ENCODE measurements at places on chromosomes 12 and 14.

DNA sequence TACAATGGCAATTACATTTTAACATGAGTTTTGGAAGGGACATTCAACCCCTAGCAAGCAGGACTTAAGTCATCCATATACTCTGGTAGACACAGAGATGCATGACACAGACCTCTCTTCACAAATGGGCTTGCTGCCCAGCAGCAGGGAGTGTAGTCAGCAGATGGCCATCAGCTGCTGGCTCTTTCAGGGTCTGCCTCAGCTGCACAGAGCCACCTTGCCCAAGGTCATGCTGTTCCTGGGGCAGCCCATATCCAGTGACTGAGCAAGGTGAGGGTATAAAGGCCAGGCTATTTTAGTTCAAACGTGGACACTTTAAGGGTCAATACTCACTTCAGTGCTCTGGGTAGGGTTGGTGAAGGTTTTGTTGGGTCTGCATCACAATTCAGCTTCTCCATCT is 58.3 kb upstream of the JDP2 start:
- DNase-seq = no peak

DNA sequence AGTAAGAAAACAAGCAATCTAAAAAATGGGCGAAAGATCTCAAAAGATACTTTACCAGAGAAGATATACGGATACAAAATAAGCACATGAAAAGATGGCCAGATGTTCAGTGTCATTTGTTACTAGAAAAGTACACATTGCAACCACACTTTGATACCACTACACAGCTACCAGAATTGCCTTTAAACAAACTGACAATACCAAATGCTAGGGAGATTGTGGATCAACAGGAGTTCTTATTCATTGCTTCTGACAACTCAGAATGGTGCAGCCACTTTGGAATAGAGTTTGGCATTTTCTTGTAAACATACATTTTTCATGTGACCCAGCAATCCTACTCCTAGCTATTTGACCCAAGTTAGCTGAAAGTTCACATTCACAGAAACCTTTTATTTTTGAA is 136.3 kb downstream of the FUT8 start:
- no peak for DNase-seq

- no peak for DNase-seq
Measured at GRCh38 chr12:105072888-105073488, 11.3 kb downstream of the ALDH1L2 start.

GRCh38 chr12:117850048-117850447 is 118.7 kb downstream of the KSR2 start:
- DNase-seq = peak; percentile 10

DNA sequence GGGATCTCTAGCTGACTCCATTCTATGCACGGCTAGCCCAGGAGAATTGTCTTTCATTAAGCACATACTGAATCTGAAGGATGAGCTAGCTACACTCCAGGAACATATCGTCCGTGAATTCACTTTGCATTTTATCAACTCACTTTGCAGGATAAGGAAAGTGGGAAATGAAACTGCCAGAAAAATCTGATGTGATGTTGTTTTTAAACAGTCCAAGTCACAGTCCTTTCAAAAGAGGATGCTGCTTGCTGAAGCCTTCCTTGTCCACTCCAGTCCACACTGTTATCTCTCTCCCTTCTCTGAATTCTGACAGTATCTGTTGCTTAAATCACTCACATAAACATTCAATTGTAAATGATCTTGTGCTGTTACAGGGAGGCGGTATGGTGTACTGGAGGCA is 12.7 kb upstream of the TMCC3 start:
- DNase-seq = no peak

DNA sequence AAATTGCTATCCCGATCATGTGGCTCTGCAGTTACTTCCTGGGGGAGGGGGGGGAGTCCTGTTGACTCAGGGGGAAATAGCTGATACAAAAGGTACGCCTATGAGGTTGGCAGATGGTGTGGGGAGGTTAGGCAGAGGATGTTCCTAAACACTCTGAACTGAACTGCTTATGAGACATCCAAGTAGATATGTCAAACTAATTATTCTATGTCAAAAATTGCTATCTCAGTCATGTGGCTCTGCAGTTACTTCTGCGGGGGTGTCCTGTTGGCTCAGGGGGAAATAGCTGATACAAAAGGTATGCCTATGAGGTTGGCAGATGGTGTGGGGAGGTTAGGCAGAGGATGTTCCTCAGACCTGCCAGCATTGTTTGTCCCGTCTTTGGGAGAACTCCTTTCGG is 5.1 kb upstream of the VCPKMT start:
- no peak for DNase-seq

- DNase-seq = no peak
Measured at GRCh38 chr14:59564366-59564765, 12.2 kb downstream of the CCDC175 start.

GRCh38 chr12:132168311-132169031 is 24.2 kb downstream of the NOC4L start:
- DNase-seq = no peak

- DNase-seq = peak; percentile 72
Measured at GRCh38 chr14:96741151-96741977, 55.8 kb upstream of the VRK1 start.

- DNase-seq = no peak
Measured at GRCh38 chr12:508145-508544, 48.4 kb downstream of the B4GALNT3 start.

GRCh38 chr12:127770118-127770517 is 496.9 kb upstream of the TMEM132C start:
- no peak for DNase-seq

DNA sequence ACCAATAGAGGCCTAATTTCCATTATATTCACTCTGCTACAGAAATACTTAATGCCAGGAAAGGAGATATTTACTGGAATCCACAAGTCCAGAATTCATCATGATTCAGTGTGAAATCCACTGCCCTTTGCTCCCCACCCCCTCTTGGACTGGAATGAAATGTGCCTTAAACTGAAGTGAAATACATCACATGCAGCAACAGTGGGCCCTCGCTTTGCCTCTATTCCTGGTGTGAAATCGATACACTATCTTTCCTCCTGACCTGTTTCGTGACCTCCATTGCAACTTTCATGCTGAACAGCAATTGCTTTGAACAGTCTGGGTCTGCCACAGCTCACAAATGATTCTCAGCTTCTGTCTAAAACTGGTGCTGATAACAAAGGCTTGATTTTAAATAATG is 100.6 kb downstream of the NPAS3 start:
- no peak for DNase-seq

GRCh38 chr12:97466621-97467020 is 4.0 kb downstream of the RMST start:
- DNase-seq = no peak

GRCh38 chr12:86473231-86473630 is 217.0 kb upstream of the MGAT4C start:
- no peak for DNase-seq

DNA sequence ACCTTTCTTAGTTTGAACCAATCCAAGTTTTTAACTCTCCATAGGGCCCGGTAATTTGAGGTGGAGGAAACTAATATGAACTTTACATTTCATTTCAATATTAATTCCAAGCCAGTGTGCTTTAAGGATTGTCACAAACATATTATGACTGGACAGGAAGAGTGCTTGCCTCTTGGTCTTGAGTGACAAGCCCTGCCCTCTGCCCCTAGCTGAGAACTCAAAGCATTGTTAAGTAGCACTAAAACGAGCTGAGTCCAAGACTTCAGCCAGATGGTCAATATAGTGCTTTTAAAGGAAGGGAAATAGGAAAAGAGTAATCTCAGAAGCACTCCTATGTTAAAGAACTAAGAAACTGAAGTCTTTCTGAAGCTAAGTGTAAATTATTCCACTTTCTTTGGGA is 17.1 kb downstream of the TRMT5 start:
- no peak for DNase-seq

DNA sequence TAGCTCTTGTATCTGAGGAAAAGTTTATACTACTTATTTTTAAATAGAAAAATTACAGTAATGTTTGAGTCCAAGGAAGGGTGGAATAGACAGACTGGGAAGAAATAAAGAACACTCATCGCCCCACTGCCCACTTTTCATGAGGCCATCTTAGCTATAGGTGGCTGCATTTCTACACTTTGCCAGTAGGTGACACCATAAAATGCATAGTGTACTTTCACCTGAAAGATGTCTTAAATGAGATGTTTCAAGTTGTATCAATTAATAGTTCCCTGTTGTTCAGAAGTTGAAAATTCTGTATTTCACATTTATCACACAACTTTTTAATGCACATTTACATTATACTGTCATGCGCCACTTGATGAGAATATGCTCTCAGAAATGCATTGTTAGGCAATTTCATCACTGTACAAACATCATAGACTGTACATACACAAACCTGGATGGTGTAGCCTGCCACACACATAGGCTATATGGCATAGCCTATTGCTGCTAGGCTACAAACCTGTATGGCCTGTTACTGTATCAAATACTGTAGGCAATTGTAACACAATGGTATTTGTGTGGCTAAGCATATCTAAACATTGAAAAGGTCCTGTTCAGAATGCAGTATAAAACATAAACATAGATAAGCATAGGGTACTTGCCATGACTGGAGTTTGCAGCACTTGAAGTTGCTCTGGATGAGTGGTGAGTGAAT is 27.6 kb downstream of the PMCH start:
- peak; percentile 38 for DNase-seq

GRCh38 chr12:111775205-111776193 is 8.8 kb downstream of the ALDH2 start:
- DNase-seq = no peak

GRCh38 chr12:2692080-2692479 is 102.7 kb upstream of the FKBP4 start:
- DNase-seq = peak; percentile 22

DNA sequence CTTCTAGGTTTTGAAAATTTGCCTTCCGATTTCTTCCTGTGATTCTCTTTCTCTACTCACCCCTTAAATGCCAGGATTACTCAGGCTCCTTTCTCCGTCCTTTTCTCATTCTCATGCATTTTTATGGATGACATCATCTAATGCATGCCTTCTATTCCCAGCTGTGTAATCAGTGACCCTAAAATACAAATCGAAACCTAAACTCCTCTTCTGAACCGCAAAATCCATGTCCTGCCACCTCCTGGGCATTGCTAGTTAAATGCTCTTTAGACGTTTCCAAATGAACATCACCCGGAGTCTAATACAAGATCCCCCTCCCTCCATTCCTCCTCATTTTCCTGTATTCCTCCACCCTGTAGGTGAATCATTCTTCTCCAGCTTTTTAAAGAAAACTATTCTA is 1703.1 kb upstream of the FLRT2 start:
- no peak for DNase-seq

- DNase-seq = no peak
Measured at GRCh38 chr12:33529031-33529430, 89.4 kb upstream of the SYT10 start.

DNA sequence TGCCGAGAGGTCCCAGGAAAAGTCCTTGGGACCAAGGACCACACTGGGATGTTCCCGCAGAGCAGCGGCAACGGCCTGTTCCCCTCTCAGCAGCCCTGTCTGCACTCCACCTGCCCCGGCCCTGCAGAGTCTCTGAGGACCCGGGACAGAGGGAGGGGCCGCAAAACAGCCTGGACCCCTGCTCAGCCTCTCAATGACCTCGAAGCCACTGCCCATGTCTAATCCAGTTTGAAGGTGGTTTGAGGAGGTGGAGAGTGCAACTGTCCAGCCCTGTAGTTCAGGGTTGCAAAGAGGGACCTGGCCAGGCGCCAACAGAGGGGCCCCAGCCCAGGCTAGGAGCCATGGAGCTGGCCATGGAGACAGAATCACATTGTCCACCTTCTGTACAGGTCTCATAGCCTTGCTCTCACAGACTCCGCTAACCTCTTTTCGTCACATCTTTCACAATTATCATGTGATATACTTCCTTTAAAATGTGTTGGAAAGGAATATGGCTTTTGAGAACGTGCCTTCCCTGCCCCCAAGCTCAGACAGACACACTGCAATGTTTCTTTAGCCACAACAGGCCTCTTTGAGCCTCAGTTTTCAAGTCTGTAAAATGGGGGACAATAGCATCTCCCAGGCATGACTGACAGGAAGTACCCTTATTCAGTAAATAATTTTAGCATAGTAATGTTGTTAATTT is 49.3 kb downstream of the ACTN1 start:
- DNase-seq = no peak

- no peak for DNase-seq
Measured at GRCh38 chr12:118237908-118238307, 102.0 kb downstream of the PEBP1 start.

GRCh38 chr14:51298895-51299294 is 58.8 kb downstream of the TMX1 start:
- DNase-seq = peak; percentile 57

GRCh38 chr12:105580821-105581352 is 250.4 kb downstream of the C12orf75 start:
- DNase-seq = no peak

DNA sequence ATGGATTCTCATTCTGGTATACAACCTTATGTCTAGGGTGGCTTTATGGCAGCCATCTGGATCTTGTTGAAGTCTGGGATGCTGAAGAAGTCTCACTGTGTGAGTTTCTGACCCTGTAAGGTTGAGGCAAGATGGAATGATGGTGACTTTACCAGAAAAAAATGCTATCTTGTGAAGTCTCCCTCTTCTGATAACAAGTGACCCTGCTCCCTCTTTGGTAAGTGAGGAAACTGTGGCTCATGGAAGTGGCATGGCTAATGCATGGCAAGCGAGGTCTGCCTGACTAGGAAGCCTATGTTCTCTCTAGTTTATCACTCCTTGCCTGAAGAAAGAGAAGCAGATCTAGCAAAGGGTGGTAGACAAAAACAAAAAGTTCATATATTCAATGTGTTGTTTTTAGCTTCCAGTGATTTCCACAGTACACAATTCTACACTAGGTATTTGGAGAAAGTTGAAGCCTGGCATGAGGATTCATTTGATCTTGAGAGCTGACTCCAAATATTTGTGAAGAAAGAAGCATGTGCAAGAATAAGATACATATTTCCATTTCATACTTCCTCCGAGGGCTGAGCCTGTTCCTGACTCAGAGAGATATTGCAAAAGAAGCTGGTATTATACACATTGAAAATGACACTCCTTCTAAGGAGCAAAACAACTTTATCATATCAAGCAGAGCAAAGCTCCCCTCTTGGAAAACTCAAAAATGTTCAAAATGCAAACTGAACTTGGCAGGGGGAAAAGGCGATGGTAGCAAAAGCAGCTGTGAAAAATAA is 63.6 kb downstream of the HELB start:
- DNase-seq = no peak

- DNase-seq = no peak
Measured at GRCh38 chr12:5376591-5377207, 55.2 kb upstream of the NTF3 start.

DNA sequence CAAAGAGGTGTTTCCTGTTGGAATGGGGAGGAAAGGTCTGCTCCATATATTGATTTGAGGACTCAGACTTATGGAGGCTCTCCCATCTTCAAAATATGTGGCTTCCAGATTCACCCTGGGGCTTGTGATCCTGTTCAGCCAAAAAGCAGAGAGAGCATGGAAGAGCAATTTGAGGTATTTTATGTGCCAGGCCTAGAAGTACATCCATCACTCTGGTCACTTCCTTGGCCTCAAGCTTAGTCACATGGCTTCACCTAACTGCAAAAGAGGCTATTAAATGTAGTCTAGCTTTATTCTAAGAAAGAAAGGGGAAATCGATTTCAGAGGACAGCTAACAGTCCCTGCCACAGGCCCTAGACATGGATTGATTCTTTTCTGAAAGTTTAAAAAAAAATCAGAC is 86.2 kb downstream of the C12orf50 start:
- no peak for DNase-seq
